ENCODE measurements at places on chromosomes 4 and X.

- DNase-seq = no peak
Observed at GRCh38 chr4:147674073-147674472, 9.9 kb downstream of the PRMT9 start.

- DNase-seq = no peak
Observed at GRCh38 chr4:145058256-145058655, 39.7 kb downstream of the ANAPC10 start.

DNA sequence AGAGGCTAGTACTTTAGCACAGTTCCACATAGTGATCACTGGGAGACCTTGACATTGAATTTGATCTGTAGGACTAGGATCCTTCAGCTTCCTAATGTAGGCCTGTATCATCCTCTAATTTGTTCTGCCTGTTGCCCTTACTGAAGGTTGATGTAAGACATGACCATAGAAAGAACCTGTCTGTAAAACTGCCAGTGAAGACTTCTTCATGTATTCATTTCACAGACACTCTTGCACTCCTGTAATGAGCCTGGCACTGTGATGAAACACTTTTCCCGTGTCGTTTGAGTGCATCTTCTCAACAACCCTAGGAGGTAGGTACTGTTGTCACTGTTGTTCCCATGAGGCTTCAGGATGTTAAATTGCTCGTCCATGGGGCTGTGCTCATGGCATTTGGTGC is 14.7 kb downstream of the RAB9A start:
- no peak for DNase-seq

DNA sequence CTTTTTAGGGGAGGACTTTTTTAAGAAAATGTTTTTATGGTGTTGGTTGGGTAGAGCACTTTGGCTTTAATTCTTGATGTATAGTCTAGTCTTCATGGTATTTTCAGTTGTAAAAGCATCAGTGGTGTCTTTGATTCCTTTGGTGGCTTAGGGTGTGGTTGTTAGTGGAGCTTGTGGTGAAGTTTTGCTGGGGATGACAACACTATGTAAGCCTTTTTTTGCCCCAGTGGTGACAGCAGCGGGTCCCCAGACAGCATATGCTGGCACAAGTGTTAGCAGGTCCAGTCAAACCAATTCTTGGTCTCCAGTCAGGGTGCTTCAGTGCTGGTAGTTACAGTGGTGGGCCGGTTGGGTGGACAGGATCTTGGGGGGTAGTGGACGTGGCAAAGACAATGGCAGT is 52.0 kb downstream of the CHIC1 start:
- no peak for DNase-seq

GRCh38 chr4:107376293-107376692 is 340.2 kb upstream of the DKK2 start:
- DNase-seq = no peak

DNA sequence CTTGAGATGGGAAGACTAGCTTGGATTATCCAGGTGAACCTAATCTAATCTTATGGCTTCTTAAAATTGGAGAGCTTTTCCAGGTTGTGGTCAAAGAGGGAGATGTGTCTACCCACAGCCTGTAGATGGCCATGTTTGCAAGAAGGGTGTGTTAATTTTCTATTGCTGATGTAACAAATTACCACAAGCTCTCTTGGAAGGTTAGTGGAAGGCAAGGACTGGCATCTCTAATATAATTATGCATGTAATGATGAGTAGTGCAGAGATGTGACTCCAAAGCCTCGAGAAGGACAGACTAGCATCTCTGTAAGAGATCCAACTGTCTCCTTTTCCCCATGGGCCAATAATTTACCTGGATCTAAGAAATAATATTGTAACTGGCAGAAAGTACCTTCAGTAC is 3.2 kb upstream of the ADH1B start:
- DNase-seq = no peak

DNA sequence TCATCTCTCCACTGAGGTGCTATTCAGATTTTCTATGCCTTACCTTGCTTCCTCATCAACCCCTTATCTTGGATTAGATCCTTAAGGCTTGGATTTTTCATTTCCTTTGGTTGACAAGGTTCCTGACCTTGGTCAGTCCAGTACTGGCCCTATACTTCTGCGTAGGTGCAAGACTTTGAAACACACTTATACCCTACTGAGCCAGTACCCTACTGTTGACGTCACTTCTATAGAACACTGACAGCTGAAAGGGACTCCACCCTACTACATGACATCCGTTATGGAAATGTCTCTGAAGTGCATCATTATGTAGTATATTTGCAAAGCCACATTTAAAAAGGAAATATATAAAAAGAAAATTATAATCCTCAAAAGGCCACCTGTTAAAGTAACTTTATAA is 12.0 kb upstream of the PLS3 start:
- no peak for DNase-seq

GRCh38 chrX:154436374-154436982 is 476 bp upstream of the GDI1 start:
- peak; percentile 24 for DNase-seq

GRCh38 chr4:84985952-84986351 is 19.5 kb upstream of the WDFY3 start:
- DNase-seq = no peak

GRCh38 chr4:104966349-104967033 is 180.2 kb upstream of the TET2 start:
- DNase-seq = no peak

GRCh38 chr4:105605493-105605892 is 53.1 kb downstream of the ARHGEF38 start:
- no peak for DNase-seq

GRCh38 chrX:66756717-66757116 is 117.8 kb upstream of the EDA2R start:
- no peak for DNase-seq

- DNase-seq = peak; percentile 38
Observed at GRCh38 chrX:12971282-12972003, 3.5 kb upstream of the TMSB4X start.

DNA sequence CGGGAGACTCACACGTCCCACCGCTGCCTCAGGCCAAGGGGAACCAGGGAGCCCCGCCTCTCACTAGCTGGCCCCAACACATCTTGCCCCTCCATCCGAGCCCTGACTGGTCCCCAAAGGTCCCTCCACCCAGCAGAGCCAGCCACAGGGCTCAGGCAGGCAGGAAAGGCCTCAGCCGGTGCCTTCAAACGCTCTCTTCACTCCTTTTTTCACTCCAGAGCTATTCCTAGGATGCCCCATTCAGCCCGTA is 1.5 kb upstream of the ARHGAP4 start:
- DNase-seq = no peak

DNA sequence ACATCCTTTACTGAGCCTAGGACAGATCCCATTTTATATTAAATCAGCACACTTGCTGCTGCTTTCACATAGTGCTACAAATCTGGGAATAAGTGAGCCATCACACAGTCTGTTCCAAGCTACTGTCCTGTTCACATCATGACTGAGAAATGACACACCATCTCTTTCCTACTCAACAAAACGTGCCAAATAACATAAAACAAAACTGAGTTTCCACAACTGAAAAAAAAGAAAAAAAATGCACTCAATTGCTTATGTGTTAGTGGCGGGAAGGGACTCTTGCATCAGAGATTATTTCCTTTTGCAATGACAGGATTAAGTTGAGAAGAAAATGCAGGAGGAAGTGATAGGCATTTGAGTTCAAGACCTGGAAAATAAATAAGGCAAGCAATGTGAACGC is 109.0 kb downstream of the SHROOM4 start:
- DNase-seq = no peak

GRCh38 chrX:131081772-131082740 is 23.9 kb downstream of the ARHGAP36 start:
- DNase-seq = no peak

- no peak for DNase-seq
Observed at GRCh38 chr4:133190098-133190497, 41.0 kb downstream of the PCDH10 start.

GRCh38 chrX:47217121-47217851 is 1.2 kb upstream of the CDK16 start:
- peak; percentile 21 for DNase-seq

GRCh38 chr4:152097371-152097770 is 336.6 kb upstream of the GATB start:
- DNase-seq = no peak

GRCh38 chr4:4658052-4658451 is 116.2 kb upstream of the STX18 start:
- no peak for DNase-seq

DNA sequence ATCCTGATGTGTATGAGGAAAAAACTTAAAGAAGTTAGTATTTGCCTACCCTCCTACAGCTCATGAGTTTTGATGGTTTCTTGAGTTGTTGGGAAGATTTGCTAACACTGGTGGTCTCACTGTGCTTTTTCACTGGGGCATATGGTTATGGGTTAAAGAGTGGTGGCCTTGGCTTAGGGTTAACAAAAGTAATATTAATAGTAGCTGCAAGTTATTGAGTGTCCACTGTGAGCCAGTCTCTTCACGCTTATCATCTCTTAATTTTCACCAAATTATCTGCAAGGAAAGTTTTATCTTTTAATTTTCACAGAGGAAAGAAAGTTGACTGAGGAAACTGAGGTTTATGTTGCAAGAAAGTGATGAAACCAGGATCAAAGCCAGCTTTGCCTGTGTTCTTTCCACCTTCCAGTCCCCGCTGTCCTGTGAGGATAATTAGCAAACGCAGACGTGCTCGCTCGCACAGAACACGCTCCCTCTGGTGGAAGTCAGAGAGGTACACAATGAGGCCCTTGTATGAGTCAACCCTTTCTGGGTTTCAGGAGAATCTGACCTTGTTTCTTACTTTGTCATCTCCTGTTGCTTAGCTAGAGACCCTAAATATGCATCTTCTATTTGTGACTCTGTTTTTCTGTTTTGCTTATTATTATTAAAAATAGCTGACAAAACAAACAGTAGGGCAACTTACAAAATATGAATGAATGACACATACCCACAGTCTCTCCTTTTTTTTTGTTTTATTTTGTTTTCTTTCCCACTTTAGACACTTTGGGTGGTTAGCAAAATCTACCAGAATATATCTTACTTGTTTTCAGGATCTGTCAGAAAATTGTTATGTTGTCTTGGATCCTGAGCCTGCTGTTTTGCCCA is 94.3 kb downstream of the DDIT4L start:
- peak; percentile 52 for DNase-seq

DNA sequence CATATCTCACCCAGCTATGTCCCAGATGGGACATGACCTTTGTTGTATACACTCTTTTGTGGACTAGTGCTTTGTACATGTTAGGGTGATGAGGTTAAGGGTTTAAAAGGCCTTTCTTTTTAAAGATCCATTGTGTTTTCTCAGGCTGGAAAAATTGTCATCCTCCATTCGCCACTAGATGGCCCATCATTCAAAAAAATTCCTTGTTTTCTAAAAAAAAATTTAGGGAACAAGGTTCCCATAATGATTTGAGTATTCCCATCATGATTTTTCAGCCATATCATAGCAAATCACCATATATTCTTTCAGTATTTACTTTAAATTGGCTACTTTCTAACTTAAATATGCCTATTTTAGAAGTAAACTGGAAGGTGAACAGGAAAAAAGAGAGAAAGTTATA is 91.9 kb upstream of the TMEM164 start:
- no peak for DNase-seq

- no peak for DNase-seq
Observed at GRCh38 chr4:31084806-31085416, 364.7 kb downstream of the PCDH7 start.

- no peak for DNase-seq
Observed at GRCh38 chr4:108693211-108693610, 42.8 kb downstream of the OSTC start.

- no peak for DNase-seq
Observed at GRCh38 chrX:39157796-39158195, 356.5 kb downstream of the MID1IP1 start.

DNA sequence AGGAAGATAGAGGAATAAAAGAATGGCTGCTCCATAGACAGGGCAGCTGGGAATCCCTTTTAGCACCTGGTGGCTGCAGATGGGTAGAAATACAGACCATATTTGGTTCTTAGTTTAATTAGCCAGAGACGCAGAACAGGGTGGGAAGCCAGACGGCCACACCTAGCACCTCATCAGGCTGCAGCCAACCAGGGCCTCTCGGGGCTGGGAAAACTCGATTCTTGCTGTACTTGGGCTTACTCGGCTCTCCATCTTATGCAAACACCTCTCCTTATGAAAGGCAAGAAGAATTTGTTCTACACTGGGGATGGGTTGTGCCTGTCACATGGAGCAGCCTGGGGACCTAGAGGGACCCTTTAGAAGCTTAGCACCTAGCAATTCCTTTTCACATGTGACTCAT is 19.7 kb downstream of the IRAK1 start:
- no peak for DNase-seq

DNA sequence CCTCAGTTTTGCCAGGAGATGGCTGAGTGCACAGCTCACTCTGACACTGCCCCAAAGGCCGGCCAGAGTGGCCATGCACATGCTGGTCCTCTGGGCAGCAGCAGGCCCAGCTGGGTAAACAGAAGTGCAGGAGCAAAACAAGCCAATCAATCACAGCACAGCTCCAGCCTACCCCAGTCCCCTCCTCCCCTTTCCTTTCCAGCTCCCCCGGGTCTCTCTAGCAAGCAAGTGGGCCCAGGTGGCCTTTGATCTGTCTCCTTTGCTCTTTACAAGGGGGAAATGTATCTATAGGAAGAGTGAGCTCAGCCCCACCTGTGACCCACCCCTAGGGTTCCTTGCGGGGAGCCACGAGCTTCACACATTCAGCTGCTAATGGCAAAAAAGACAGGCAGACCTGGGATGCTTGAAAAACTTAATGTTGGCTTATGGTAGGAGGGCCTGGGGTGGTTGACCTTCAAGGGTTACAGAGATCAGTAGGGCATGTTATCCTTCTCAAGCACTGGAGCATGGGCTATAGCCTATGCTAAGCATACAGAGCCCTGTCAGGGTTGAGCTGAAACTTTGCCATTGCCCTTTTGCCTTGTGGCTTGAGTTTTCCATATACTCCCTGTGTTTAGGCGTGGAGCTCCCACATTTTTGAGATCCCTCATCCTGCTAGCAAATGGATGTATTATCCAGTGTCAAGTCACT is 57.8 kb upstream of the PLAC1 start:
- DNase-seq = no peak

DNA sequence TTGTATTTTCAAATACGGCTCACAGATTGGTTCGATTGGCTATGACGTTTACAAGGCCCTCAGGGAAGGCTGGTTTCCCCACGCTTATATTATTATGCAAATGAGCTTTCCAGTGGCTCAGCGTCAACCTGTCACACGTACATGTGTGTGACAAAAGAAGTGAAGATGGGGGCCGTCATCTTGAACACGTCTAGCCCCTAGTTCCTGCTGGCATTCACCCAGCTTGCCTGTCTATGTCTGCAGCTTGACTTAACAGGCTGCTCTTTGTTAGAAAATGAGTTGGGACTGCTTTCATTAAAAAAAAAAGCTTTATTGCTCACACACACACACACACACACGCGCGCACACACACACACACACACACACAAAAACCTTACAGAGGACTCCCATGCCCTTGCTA is 283.6 kb upstream of the CTSO start:
- DNase-seq = no peak

DNA sequence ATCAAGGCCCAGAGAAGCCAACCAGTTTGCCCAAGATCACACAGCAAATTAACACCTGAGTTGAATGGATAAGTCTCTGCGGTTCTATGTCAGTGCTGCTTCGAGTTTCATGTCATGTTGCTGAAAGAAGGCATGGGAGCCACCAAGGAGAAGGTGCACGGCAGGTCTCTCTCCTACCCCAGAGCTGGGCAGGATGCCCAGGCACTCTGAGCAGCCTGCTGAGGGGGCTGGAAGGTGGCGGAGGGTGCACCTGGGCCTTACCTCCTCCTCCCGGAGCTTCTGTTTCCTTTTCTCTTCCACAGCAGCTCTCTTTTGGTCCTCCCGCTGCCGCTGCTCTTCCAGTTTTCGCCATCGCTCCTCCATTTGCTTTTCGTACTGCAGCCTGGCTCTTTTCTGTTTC is 53.6 kb downstream of the MAP7D2 start:
- no peak for DNase-seq

Measured in left ventricle myocardium inferior (tissue), 1 donor.